Liver (tissue), 10 donors: ENCODE measurements at places on chromosomes 7 and 10.

GRCh38 chr7:95427166-95427565, 7.7 kb downstream of the PON2 start:
- DNase-seq: no peak

- no peak for DNase-seq
Measured at GRCh38 chr7:19772306-19772705, 1.1 kb downstream of the TMEM196 start.

DNA sequence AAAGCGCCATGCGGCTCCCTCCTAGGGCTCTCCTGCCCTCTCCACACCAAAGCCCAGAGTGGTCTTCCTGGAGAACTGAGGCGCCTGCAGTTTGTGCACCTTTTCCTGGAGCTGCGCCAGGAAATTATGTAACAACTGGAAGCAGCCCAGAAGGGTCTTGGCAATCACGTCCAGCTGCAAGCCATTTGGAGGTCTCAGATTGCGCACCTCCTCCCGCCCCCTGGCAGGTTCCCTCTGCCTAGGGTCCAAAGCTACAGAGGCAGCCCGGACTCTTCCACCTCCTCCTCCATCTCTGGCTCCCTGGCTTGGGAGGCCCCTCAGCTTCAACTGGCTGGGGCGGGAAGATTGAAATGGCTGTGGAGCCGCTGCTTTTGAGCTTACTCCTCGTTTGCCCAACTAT, 34.0 kb upstream of the SFTPD start:
- no peak for DNase-seq

- no peak for DNase-seq
Measured at GRCh38 chr7:85730012-85730411, 543.2 kb upstream of the SEMA3D start.

- no peak for DNase-seq
Measured at GRCh38 chr10:60358282-60358681, 31.4 kb downstream of the ANK3 start.

GRCh38 chr7:22842383-22842941, 19.8 kb upstream of the TOMM7 start:
- no peak for DNase-seq
